ENCODE measurements at places on chromosomes 4 and X.

DNA sequence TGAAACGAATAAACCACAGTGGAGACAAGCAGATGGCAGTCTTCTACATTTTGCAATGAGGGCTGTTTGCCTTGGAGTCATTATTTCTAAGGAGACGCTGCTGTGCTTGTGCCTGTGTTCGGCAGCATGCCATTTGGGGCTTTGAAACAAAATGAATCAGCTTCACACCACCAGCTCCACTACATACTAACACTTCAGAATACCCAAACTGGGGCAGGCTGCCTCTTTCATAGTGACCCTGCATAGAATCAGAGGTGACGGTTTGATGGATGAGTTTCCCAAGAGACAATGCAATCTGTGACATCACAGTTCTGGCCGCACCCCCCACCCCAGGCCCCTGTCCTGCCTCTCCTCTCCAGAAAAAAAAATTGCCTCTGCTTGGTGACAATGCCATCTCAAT, 57.1 kb upstream of the MID1 start:
- DNase-seq: no peak

GRCh38 chrX:134551376-134552048, 91.5 kb downstream of the HPRT1 start:
- no peak for DNase-seq

- DNase-seq: no peak
Measured at GRCh38 chrX:6134255-6134654, 94.4 kb downstream of the NLGN4X start.

GRCh38 chr4:3775005-3775404, 8.8 kb downstream of the ADRA2C start:
- no peak for DNase-seq

DNA sequence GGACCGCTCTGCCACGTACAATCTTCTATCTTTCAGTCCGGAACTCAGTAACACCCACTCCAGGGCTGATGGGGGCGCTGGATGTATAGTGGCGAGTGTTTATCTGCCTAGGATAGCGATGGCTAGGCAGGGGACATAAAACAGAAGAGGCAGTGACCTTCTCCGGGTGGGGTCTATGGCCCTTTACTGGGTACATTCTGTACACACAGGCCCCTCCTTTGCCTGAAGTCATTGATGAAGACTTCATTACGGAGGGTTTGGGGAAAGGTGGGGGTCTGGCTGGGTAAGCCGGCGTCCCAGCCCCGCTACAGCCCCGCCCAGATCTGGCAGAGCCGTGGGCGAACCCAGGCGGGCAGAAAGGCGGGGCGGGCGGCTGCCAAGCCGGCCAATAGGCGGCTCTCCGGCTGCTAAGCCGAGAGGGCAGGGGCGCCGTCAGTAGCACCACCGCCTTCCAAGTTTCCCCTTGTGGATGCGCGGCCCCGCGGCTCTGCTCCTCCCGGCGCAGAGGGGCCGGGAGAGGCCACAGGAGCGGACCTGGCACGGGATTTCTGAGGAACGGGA, at the start of gene CHST7:
Gene CHST7, plus strand, starts transcription at position 435 of the 561 bp plus-strand sequence. CDS start 167 bp downstream, outside the sequence.
- DNase-seq: peak; percentile 59

GRCh38 chrX:50877310-50877709, 33.2 kb upstream of the BMP15 start:
- DNase-seq: no peak

DNA sequence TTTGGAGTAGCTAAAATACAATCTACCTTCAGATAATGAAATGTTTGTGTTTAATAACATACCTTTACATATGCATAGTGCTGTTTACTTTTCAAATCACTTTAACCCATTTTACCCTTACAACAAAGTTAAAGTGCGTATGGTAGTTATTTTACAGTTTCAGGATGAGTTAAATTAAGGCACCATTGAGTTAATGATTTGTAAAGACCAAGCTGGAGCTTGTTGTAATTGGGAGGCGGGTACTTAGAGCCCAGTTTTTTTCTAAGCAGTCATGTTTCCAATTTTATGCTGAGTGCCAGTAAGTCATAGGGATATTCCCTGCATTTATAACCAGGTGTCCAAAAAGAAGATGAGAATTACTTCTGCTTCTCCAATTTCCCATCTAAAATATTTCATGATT, 84.2 kb upstream of the NRK start:
- DNase-seq: no peak

DNA sequence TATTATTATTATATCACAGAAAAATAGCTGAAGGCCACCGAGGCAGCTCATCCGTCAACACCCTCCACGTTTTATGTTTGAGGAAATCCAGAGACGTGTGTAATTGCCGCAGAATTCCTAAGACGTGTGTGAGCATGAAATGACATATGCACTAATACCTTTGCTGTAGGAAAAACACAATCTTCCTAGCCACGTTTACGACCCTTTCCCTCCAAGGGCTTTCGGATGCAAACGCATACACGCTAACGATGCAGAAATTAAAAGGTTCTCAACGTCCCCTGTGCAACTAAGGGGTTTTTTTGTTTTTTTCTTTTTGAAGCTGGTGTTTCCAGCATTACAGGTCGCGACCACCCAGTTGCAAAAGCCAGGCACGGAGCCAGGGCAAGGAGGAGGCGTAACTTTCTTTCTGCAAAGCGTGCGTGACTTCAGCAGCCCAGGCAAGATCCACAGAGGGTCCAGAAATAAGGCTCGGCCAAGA, 33.8 kb downstream of the CRLF2 start:
- DNase-seq: no peak

GRCh38 chr4:145686991-145687390, 7.0 kb downstream of the C4orf51 start:
- no peak for DNase-seq

DNA sequence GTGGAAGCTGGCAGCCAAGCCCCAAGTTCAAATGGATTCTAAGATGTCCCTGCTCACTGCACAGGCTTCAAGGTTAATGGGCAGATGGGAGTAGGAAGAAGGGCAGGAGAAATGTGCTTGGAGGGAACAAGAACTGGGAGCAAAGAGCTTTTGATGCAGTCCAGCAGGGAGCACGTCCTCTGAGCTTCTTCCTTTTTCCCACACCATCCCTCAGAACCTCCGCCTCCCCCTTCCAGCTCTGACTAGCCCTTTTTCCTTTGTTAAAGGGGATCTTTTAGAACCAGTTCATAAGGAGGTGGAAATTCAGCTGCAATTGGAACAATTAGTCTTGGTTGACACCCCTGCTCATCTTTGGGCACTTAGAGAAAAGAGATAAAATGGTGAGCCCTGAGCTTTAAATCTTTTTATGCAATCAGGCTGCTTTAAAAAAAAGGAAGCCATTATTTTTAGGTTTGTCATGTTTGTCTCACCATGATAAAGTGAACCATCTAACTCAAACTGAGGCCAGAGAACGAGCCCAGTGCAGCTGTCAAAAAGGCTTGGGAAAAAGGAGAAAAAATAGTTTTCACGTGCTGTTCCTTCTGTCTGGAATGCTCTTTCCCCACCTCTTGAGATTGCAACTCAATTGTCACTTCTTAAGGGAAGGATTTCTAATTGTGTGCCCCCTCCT, 135.8 kb upstream of the IL1RAPL2 start:
- no peak for DNase-seq

GRCh38 chrX:108211301-108211700, 119.7 kb downstream of the ATG4A start:
- no peak for DNase-seq

GRCh38 chrX:154732421-154733065, 18.3 kb downstream of the GAB3 start:
- DNase-seq: no peak

GRCh38 chr4:155809835-155810234, 51.0 kb downstream of the GUCY1B1 start:
- DNase-seq: no peak

- DNase-seq: no peak
Measured at GRCh38 chrX:1248331-1249061, 20.1 kb upstream of the CSF2RA start.

DNA sequence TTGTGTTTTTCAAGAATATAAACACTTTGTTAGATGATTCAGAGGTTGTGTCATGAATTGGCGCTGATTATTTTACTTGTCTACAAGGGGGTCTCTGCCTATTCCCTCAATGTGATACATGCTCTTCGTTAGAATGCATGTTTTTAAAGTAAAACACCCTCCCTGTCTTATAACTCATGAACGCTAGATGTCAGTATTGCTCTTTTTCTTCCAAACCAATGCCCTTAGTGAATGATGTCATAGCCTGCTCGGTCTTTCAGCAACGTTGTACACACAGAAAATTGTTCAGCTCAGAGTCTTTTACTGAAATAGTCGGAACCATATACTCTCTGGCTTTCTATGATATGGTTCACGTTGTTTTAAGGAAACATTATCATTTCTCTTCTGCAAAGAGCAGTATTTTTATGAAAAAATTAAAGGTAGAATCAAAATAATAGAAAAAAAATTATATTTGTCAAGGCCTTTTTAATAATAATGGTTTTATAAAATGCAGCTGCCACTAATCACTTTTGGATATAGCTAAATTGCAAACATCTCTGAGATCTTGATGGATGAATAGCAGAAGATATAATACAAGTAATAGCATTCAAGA, 292.9 kb downstream of the TLL1 start:
- DNase-seq: no peak

- no peak for DNase-seq
Measured at GRCh38 chrX:49155243-49155899, 7.2 kb upstream of the MAGIX start.

GRCh38 chrX:81082649-81083048, 119.1 kb downstream of the HMGN5 start:
- no peak for DNase-seq

GRCh38 chr4:186581421-186581820, 26.1 kb upstream of the MTNR1A start:
- DNase-seq: no peak

DNA sequence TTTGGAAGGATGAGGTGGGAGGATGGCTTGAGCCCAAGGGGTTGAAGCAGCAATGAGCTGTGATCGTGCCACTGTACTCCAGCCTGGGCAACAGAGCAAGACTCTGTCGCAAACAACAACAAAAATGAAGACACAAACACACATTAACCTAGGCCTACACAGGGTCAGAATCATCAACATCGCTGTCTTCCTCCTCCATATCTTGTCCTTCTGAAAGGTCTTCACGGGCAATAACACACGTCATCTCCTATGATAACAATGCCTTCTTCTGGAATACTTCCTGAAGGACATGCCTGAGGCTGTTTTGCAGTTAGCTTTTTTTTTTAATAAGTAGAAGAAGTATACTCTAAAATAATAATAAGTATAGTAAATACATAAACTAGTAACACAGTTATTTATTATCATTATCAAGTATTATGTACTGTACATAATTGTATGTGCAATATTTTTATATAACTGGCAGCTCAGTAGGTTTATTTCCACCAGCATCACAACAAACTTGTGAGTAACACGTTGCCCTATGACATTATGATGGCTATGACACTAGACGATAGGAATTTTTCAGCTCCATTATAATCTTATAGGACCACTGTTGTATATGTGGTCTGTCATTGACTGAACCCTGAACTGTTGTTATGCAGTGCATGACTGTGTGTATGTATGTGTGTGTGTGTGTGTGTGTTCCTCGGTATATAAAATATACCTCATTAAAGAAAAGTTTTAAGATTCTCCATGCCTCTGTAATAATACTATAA, 69.2 kb upstream of the MAML3 start:
- DNase-seq: no peak

DNA sequence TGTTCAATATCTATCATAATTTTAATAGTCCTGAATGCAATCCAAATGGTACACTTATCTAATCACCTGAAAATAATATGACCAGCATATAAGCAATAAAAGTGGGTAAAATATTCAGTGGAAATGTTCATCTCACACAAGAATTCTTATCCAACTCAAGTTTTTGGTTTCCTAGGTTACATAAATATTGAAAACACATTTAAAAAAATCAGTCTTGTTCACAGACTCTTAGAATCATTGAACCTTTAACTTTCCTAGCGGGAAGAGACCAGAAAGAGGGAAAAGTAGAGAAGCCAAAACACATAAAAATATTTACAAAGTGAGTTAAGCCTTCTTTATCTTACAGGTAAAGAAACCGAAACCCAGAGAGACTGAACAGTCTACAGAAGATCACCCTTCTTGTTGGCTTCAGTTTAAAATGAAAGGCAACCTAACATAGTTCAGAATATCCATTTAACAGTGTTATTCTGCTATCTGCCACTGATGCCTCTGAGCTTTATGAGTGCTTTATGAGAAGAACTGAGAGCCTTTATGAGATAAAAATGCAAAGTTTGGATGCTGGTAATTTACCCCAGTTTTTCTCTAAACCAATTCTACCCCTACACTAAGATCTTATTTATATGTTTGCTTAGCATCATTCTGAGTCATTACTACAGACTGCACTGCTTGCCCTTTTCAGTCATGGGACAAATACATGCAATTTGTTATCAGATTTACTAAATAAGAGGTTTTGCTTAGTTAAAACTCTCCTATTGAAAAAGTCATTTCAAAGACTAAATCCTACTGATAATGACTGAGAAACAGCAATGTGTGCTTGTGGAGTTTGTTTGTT, 453.3 kb upstream of the INTU start:
- DNase-seq: no peak

DNA sequence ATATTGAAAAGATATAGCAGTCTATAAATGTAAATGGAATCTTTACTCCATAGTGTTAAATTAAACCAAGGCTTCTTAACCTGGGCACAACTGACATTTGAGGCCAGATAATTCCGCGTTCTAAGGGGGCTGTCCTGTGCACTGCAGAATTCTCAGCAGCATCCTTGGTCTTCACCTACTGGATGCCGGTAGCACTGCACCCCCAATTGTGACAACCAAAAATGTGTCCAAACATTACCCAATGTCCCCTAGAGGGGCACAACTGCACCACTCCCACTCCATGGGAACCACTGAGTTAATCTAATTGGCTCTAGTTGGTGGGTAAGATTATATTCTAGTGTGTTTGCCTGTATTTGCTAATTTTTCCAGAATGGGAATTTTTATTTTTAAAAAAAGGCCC, 16.6 kb downstream of the AP1S2 start:
- no peak for DNase-seq

- DNase-seq: no peak
Measured at GRCh38 chrX:151695583-151696340, 504 bp downstream of the PRRG3 start.

DNA sequence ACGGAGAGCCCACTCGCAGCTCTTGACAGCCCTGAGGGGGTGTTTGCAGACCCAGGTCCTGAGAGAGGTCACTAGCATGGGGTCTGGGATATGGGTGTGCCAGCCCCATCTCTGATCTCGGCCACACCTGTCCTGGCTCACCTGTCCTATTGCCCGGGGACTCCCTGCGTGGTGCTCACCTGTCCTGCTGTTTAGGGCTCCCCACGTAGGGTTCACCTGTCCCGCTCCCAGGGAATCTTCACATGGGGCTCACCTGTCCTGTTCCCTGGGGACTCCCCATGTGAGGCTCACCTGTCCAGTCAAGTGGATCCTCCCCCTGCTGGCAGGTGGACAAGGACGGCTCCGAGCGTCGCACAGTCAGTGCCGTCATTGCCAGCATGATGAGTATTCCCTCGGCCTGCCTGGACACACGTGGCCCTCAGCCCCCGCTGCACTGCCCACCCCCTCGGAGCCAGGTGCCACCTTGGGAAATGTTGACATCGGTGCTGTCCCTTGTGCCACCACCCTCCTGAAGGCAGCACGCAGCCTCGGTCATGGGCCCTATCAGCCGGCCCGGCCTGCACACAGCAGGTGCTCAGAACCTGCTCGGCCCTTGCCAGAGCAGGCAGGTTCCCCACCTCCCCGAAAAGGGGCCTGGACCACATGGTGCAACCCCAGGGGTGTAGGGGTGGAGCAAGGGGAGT, 6.3 kb downstream of the SLC49A3 start:
- DNase-seq: no peak

- no peak for DNase-seq
Measured at GRCh38 chr4:48367016-48367415, 25.7 kb downstream of the SLAIN2 start.

GRCh38 chrX:31093639-31093975, 21.8 kb upstream of the FTHL17 start:
- DNase-seq: no peak

- no peak for DNase-seq
Measured at GRCh38 chr4:40986375-40986774, 228.0 kb downstream of the APBB2 start.

Measured in activated CD4-positive, CD25-positive, alpha-beta regulatory T cell treated with anti-CD3 and anti-CD28 coated beads, Interleukin-2, amount 50 U/mL, for 72 hours (primary cell).